ENCODE measurements at places on chromosomes 12 and 14.

GRCh38 chr14:95185033-95185766 lies 27.9 kb upstream of the DICER1 start:
- peak; percentile 3 for DNase-seq

DNA sequence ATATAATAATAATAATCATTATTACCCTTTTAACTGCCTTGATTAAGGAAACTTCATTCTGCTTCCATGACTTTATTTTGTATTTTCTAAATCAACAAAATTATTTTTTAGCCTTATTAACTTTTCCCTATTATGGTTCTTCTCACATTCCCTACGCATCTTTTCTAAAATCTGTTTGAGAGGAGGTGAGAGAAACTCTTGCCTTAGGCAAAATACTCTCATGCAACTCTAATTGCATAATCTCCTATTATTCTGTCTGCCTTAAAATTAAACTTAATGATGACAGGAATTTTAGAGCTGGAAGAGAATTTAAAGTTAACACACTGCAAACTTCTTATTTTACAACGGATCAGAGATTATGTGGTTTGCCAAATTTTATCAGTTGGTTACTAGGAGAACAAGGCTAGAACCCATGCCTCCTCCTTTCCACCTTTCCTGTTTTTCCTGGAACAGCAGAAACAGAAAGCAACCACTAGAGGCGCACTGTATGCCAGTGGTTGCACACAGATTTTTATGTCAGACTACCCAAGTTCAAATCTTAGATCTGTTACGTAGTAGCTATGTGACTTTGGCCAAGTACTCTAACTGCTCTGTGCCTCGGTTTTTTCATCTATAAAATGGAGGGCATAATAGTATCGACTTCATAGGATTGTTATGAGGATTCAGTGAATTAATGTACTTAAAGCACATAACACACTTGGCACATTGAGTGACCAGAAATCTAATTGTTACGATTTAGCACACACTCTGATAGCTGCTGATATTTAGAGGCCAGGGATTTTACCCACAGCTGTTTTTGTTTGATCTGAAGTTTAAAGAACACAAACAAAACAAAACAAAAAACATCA lies 4.3 kb upstream of the BRMS1L start:
- peak; percentile 19 for DNase-seq

GRCh38 chr12:104689635-104690034 lies 232.9 kb downstream of the CHST11 start:
- DNase-seq: no peak

DNA sequence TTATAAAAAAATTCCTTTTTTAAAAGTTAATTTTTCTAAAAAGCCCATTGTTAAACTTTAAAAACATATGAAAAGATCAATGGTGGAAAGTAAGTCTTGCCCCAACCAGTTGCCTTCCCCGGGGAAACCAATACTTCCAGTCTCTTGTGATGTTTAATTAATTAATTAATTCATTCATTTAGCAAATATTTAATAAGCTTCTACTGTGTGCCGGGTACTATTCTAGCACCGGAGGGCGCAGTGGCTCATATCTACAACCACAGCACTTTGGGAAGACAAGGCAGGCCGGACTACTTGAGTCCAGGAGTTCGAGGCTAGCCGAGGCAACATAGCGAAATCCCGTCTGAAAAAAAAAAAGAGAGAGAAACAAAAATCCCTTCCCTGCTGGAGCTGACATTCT lies 87.4 kb downstream of the HECTD4 start:
- DNase-seq: peak; percentile 15

DNA sequence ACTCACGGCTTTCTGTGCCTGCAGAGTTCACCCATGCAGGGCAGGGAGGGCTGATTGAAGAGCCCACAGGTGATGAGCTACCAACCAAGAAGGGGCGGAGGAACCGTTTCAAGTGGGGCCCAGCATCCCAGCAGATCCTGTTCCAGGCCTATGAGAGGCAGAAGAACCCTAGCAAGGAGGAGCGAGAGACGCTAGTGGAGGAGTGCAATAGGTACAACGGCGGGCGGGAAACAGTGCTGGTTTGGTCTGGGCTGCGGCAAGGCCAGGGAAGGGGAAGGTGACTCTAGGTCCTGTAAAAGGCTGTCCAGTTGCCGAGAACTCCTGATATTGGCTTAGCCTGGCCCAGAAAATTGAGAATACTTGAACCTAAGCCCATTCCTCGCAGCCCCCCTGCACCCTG lies 15.2 kb downstream of the HNF1A start:
- DNase-seq: no peak

DNA sequence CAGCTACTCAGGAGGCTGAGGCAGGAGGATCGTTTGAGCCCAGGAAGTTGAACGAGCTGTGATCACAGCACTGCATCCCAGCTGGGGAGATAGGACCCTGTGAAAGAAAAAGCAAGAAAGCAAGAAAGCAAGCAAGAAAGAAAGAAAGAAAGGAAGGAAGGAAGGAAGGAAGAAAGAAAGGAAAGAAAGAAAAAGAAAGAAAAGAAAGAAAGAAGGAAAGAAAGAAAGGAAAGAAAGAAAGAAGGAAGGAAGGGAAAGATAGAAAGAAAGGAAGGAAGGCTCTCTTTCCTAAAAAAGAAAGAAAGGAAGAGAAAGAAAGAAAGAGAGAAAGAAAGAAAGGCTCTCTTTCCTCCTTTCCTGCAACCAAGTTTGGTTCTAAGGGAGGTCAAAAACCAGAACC lies 380.3 kb downstream of the PCNX1 start:
- DNase-seq: no peak

- no peak for DNase-seq
Measured at GRCh38 chr12:69511469-69512267, 41.5 kb downstream of the FRS2 start.

DNA sequence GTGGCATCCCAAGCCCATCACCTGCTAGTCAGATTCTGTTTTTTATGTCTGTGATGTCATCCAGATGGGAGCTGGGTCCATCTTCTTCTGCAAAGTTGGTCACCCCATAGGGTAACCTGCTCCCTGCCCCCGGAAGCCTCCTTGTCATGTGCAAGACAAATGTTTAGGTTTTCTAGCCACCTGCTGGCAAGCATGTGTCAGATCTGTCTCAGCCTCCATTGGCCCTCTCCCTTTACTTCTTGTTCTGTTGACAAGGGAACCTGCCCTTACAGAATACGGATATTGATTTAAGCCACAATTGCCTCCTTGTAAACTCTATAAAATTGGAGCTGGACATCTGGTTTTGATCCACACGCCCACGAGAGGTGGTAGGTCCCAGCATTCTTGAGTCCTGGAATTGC lies 7.5 kb downstream of the NTF3 start:
- no peak for DNase-seq

DNA sequence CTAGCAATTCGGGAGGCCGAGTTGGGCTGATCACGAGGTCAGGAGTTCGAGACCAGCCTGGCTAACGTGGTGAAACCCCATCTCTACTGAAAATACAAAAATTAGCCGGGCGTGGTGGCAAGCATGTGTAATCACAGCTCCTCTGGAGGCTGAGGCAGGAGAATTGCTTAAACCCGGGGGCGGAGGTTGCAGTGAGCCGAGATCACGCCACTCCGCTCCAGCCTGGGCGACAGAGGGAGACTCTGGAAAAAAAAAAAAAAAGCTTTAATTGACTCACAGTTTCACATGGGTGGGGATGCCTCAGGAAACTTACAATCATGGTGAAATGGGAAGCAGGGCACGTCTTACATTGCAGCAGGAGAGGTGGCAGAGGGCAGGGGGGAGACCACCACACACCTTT lies 30.6 kb upstream of the SLC2A3 start:
- no peak for DNase-seq

DNA sequence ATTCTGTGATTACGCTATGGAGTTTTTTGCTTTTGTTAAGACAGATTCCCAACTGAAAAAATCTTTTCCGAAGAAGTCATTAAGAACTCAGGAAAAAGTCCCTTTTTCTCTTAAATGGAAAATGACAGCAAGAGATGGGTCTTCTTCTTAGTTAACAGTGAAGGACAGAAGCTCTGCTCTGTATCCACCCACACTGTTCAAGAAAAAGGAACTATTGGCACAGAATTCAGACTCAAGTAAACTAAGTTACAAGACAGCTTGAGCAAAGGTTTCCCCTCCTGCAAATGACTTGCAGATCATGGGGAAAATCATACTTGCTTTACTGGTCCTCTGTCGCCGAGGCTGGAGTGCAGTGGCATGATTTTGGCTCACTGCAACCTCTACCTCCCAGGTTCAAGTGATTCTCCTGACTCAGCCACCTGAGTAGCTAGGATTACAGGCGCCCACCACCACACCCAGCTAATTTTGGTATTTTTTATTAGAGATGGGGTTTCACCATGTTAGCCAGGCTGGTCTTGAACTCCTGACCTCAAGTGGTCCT lies 137.1 kb upstream of the AEBP2 start:
- DNase-seq: no peak

- DNase-seq: no peak
Measured at GRCh38 chr12:57797933-57798332, 15.3 kb downstream of the TSFM start.

- no peak for DNase-seq
Measured at GRCh38 chr12:126346087-126346486, 1280.9 kb downstream of the AACS start.

Data from astrocyte of the spinal cord (primary cell).